ENCODE measurements at places on chromosomes 13 and 19. TPM values are rescaled to one million over a fixed set of nuclear protein-coding genes. Genes with fewer than 3 reads are reported as not detected.

Gene GRK1
- total RNA-seq = 0.22 TPM

DNA sequence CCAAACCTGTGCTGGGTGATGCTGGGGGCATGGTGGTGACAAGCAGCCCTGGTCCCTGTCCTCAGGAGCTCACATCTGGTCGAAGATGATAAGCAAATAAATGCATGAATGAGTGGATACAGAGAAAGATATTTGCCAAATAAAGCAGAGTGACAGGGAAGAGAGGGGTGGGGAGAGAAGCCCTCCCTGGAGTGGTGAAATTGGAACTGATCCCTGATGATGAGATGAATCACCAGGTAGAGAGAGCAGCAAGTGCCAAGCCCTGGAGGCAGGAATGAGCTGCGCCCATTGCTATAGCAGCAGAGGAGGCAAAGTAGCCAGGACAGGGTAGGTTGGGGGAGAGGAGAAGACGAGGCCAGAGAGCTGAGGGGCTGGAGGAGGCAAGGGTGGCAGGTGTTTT is 13.7 kb downstream of the FXYD5 start:
- no peak overlapping the region for H3K27ac ChIP-seq
- H3K4me1 ChIP-seq = no peaks in the 10 kb centered on the region
- H3K27me3 ChIP-seq = peaks cover 3% of the 10 kb centered on the region
- DNase-seq = no peak

GRCh38 chr13:21752501-21752900 is 81.6 kb downstream of the FGF9 start:
- no peaks in the 10 kb centered on the region for H3K36me3 ChIP-seq
- H3K27me3 ChIP-seq = no peaks in the 10 kb centered on the region
- H3K4me3 ChIP-seq = no peak overlapping the region

DNA sequence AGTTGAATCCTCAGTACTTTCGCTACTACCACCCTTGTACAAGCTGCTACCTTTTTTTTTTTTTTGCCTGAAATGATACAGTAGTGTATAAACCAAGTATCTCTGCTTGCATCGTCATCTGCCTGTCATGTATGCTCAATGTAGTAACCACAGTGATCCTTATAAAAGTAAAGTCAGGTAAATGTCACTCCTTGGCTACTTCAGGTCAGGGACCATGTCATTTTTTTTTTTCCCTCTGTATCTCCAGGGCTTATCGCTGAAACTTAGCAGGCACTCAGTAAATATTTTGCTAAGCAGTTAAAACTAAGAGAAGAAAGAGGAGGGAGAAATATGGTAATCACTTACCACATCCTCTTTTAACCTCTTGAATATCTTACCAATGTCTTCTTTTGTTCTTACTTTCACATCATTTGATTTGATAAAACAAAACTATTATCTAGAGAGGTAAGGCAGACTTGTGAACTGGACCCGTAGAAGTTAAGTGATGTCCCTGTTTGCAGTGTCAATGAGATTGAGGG is 96.8 kb upstream of the KLF12 start:
- no peak overlapping the region for H3K4me3 ChIP-seq
- no peaks in the 10 kb centered on the region for H3K27me3 ChIP-seq
- H3K36me3 ChIP-seq = no peaks in the 10 kb centered on the region
- H3K27ac ChIP-seq = no peak overlapping the region
- H3K4me1 ChIP-seq = no peaks in the 10 kb centered on the region
- DNase-seq = no peak

GRCh38 chr13:79648191-79648590 is 167.2 kb downstream of the NDFIP2 start:
- H3K27ac ChIP-seq = peak overlapping the region; percentile 45
- no peak for DNase-seq

Gene SBSN
- not detected for total RNA-seq

DNA sequence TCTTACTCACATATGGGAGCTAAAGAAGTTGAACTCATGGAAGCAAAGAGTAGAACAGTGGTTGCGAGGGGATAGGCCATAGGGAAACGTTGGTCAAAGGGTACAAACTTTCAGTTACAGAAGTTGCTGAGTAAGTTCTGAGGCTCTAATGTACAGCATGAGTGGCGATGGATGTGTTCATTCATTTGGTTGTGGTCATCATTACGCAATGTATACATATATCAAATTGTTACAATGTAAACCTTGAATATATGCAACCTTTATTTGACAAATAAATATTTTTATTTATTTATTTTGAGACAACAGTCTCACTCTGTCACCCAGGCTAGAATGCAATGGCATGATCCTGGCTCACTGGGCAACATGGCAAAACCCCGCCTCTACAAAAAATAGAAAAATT is 38.7 kb downstream of the ZIC5 start:
- H3K27me3 ChIP-seq = peaks cover 10% of the 10 kb centered on the region
- H3K4me1 ChIP-seq = no peaks in the 10 kb centered on the region
- H3K36me3 ChIP-seq = no peaks in the 10 kb centered on the region
- H3K4me3 ChIP-seq = no peak overlapping the region

DNA sequence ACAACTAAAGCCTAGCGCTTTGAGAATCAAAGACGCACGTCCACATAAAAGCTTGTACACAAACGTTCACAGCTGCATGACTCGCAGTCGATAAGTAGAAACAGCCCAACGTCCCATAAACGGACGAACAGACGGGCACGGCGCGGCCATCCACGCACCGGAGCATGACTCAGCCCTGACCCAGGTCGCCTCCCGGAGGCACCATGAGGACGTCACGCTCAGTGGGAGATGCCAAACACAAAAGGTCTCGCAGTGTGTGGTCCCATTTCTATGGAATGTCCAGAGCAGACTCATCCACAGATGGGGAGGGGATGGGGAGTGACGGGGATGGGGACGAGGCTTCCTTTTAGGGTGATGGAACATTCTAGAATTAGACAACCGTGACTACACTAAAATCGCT is 9.4 kb downstream of the POLRMT start:
- H3K4me1 ChIP-seq = no peaks in the 10 kb centered on the region
- H3K36me3 ChIP-seq = peaks cover 61% of the 10 kb centered on the region
- DNase-seq = peak; percentile 43
- H3K27me3 ChIP-seq = no peaks in the 10 kb centered on the region
- H3K27ac ChIP-seq = no peak overlapping the region
- H3K4me3 ChIP-seq = no peak overlapping the region

Gene PCDH9
- 8.3 TPM for total RNA-seq

Gene SYT5
- not detected for total RNA-seq

GRCh38 chr13:100040196-100040595 is 48.7 kb upstream of the PCCA start:
- no peaks in the 10 kb centered on the region for H3K4me1 ChIP-seq
- no peaks in the 10 kb centered on the region for H3K27me3 ChIP-seq
- H3K4me3 ChIP-seq = no peak overlapping the region
- H3K27ac ChIP-seq = no peak overlapping the region
- H3K36me3 ChIP-seq = no peaks in the 10 kb centered on the region

Gene SIPA1L3
- total RNA-seq = 6.8 TPM

Gene CGB2
- total RNA-seq = not detected

DNA sequence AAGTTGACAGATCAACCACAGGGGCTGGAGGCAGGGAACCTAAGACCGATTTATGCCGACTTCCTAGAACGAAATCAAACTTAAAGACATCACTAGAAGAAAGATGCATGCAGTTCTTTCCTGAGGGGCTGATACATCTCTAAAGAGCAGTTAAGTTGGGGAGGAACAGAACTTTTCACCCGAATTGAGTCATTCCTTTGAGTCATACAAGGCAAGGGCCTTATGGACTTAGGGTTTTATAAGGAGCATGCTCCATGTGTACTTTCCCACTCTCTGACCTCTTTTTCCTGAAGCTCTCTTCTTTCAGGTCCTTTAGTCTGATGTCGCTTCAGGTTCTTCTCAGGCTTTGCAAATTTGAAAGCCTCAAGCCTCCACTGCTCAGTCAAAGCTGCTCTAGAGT is 7.9 kb upstream of the FBXL3 start:
- no peak overlapping the region for H3K4me3 ChIP-seq
- no peaks in the 10 kb centered on the region for H3K36me3 ChIP-seq
- no peak overlapping the region for H3K27ac ChIP-seq
- DNase-seq = no peak
- no peaks in the 10 kb centered on the region for H3K27me3 ChIP-seq

- no peaks in the 10 kb centered on the region for H3K36me3 ChIP-seq
- H3K4me1 ChIP-seq = no peaks in the 10 kb centered on the region
- no peak overlapping the region for H3K4me3 ChIP-seq
- H3K27ac ChIP-seq = no peak overlapping the region
- DNase-seq = no peak
These were observed 29.4 kb downstream of the TDRD12 start for GRCh38 chr19:32748948-32749347.

Gene PSG1
- 0.80 TPM for total RNA-seq

DNA sequence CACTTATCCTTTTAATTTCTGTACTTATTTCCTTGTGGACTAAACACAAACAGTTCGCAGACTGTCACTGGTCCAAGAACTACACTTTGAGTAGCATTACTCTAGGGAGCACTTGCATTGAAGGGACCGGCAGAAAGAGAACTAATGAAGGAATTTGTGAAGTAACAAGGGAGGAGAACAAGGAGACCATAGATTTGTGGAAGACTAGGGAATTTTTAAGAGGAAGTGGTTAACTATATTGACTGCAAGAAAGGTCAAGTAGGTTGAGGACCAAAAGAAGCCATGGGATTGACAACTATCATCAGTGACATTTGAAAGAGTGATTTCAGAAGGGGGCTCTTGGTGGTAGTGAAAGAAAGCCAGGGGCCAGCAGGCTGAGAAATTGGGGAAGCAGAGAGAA is 4.0 kb upstream of the RB1 start:
- H3K36me3 ChIP-seq = no peaks in the 10 kb centered on the region
- no peak for DNase-seq
- no peak overlapping the region for H3K27ac ChIP-seq

Gene CEACAM16
- total RNA-seq = 0.62 TPM

Gene HIF3A
- 93.6 TPM for total RNA-seq

GRCh38 chr13:37539170-37539569 is 59.4 kb downstream of the POSTN start:
- H3K36me3 ChIP-seq = no peaks in the 10 kb centered on the region
- H3K4me3 ChIP-seq = no peak overlapping the region
- DNase-seq = no peak
- H3K27ac ChIP-seq = no peak overlapping the region
- H3K27me3 ChIP-seq = no peaks in the 10 kb centered on the region

Gene IGFL4
- total RNA-seq = 1.9 TPM

DNA sequence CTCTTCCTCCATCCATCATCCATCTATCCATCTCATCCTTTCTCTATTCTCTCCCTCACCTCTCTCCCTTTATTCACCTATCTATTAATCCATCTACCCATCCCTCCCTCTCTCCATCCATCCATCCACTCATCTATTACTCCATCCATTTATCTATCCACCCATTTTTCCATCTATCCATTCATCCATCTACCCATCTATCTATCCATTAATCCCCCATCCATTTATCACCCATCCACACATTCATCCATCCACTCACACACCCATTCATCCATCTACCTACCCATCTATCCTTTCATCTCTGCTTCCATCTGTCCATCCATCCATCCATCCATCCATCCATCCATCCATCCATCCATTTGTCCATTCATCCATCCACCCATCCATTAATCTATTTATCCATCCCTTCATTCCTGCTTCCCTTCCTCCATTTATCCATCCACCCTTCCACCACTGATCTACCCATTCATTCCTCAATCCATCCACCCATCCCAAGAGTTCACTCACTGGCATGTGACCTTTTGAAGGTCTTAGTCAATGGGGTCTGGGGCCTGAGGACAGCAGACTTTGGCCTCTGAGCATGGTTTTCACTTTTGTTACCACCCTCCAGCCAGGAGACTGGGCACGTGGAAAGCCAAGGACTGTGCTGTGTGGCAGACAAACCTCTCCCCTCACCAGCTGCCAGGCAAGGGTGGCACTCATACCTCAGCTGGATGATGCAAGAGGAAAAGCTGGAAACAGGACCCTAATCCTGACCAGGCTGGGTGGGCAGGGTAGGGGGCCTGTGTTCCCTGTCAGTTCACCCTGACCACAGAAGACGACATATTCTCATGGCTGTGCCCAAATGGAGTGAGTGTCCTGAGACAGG is 126.7 kb downstream of the URI1 start:
- H3K27ac ChIP-seq = no peak overlapping the region
- no peak for DNase-seq
- no peak overlapping the region for H3K4me3 ChIP-seq

Gene PRTN3
- 0.44 TPM for total RNA-seq

Gene UBL5
- total RNA-seq = 333 TPM

DNA sequence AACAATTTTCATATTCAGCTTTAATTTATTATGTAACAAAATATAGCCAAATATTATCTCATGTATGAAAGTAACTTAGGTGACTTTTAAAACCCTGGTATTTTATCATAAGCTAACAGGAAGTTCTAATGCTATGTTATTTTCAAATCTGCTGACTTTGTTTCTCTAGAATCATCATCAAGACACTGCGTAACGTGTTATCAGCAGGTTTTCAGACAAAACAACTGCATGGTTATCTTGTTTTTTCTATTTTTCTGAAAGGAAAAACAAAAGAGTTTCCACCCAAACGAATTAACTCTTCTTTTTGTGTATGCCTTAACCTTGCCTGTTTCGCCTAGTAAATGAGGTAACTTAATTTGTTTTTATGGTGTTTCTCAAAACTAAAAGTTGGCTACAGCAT is 156.3 kb downstream of the TBC1D4 start:
- H3K36me3 ChIP-seq = peaks cover 5% of the 10 kb centered on the region
- no peak overlapping the region for H3K27ac ChIP-seq
- no peak for DNase-seq
- no peaks in the 10 kb centered on the region for H3K27me3 ChIP-seq
- H3K4me1 ChIP-seq = peaks cover 2% of the 10 kb centered on the region

DNA sequence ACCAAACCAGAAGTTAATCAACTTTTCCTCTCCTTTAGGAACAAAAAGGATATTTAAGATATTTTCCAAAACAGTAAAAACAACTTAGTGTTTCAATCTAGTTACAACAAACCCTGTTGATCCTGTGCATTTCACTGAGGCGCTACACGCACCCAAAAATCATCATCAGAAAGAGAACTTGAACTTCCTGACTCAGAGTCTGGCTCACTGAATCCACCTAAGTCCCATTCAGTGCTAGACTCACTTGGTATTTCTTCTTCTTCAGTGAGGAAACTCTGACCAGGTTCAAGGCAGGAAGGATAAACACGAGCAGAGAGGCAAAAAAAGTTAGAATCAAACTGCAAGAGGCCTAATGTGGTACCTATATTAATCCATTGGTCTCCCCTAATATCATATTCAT is 2.2 kb downstream of the KBTBD6 start:
- no peaks in the 10 kb centered on the region for H3K27me3 ChIP-seq
- peaks cover 21% of the 10 kb centered on the region for H3K4me1 ChIP-seq
- H3K36me3 ChIP-seq = peaks cover 6% of the 10 kb centered on the region
- DNase-seq = no peak
- no peak overlapping the region for H3K27ac ChIP-seq

- H3K27ac ChIP-seq = no peak within 1 kb of the TSS
- H3K27me3 ChIP-seq = peaks cover 10% of the 10 kb centered on the region
- DNase-seq = no peak
These were observed at the start of gene CRX for GRCh38 chr19:47821460-47822020. Gene CRX, plus strand, starts transcription at chr19:47821937. Its CDS starts 12,507 bp downstream, at chr19:47834444.

Gene ZNF541
- total RNA-seq = 0.18 TPM

- no peak overlapping the region for H3K27ac ChIP-seq
- no peak for DNase-seq
- peaks cover 10% of the 10 kb centered on the region for H3K4me1 ChIP-seq
- no peaks in the 10 kb centered on the region for H3K36me3 ChIP-seq
These were observed 85.0 kb upstream of the UBL3 start for GRCh38 chr13:29935309-29935981.
